Astrocyte of the hippocampus (primary cell): ENCODE measurements at places on chromosomes 5 and 9.

GRCh38 chr5:173829826-173830225 lies 58.3 kb upstream of the CPEB4 start:
- peak; percentile 82 for DNase-seq

GRCh38 chr9:126400571-126400970 lies 73.9 kb downstream of the MVB12B start:
- DNase-seq, result no peak

DNA sequence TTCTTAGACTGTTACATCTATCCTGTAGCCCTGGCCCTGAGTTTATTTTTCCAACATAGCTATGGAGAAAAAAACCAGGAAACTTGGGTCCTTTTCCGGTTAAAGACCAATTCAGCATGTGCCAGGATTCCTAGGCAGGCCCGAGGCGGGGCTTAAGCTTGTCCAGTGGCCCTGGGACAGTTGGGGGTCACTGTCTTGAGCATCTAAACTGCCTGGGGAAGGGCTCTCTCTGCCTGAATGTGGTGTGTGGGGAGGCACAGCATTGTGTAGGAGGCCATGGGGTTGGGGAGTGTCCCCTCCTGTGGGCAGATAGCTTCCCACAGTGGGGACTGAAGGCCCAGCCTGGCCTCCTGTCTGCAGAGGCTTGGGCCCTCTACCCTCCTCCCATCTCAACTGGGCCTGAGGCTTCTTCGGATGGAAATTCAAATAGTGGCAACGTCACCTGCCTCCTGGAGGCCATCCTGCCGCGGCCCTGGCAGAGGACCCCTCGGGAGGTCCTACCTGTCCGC lies 88.8 kb downstream of the PHF2 start:
- DNase-seq, result no peak

- no peak for DNase-seq
Measured at GRCh38 chr5:29942089-29942488, 1251.4 kb upstream of the CDH6 start.

- DNase-seq, result peak; percentile 11
Measured at GRCh38 chr9:14021871-14022525, 291.9 kb downstream of the NFIB start.

GRCh38 chr9:122370869-122371755 lies at the start of gene PTGS1:
Gene PTGS1 (plus strand): TSS chr9:122371024. CDS start chr9:122371085, 61 bp downstream.
- peak; percentile 38 for DNase-seq

DNA sequence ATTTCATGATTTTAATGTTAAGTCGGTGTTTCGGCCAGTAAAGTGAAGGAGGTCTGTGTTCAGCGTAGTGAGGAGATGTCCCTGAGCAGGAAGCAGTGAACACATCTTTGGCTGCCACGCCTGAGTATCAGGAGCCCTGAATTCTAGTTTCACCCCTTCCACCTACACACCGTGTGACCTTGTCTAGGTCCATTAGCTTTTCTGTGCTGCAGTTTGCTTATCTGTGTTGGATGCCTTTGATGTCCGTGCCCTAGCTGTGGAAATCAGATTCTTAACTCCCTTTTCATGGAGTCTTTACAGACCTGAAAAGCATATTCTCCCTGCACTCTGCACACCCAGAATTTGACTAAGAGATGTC lies 601 bp downstream of the FBXO38 start:
- no peak for DNase-seq
